NCI-H187 (cell line): ENCODE measurements at places on chromosomes 6 and 20.

- DNase-seq = no peak
These were observed 10.8 kb downstream of the APMAP start for GRCh38 chr20:24981790-24982189.

- no peak for DNase-seq
These were observed 23.9 kb upstream of the NAA20 start for GRCh38 chr20:19992996-19993908.

GRCh38 chr6:87724983-87725811 lies 23.2 kb upstream of the AKIRIN2 start:
- no peak for DNase-seq

DNA sequence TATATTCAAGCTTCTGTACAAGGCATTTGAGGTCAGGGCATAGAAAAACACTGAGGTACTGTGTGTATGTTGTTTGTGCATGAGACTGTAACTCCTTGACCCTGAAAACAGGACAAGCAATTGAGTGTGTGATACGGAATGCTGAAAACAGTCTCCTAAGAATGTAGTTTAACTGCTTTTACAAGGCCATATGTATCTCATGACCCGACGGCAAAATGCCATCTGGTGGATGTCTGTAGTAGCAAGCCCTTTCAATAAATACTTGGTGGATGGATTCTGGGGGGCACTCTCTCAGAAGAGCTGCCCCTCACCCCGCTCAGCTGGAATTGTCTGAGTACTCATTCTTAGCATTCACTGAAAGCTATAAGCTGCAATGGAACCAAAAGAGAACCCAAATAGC lies 69.3 kb upstream of the EYS start:
- DNase-seq = no peak

- DNase-seq = peak; percentile 13
These were observed 394.3 kb upstream of the SOX4 start for GRCh38 chr6:21199262-21199661.

GRCh38 chr20:50001784-50002311 lies 19.1 kb downstream of the SNAI1 start:
- DNase-seq = no peak

DNA sequence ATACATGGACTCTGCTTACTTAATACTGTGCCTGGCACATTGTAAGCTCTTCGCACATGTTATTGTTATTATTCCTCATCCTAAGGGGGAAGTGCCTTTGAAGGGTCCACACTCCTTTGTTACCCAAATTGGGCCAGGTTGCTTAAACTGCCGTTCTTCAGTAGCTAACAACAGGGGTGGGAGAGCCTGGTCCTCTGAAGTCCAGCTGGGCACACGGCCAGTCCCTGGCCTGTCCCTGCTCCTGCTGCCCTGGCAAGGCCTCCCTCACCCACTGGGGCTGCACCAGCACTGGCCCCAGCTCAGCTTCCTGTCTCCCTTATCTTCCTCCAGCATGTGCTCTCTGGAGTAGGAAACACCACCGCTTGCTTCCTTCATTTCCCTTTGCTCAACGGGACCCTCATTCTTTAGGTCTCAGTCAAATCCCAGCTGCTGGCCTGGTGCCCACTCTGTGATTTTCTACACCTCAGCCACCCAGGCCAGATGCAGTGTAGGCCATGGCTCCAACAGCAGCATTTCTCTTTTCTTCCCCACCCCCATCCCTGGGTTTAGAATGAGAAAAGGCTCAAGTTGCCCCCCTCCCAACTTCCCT lies 5.5 kb upstream of the PROCR start:
- DNase-seq = no peak

GRCh38 chr6:16810411-16810810 lies 49.2 kb upstream of the ATXN1 start:
- DNase-seq = no peak

DNA sequence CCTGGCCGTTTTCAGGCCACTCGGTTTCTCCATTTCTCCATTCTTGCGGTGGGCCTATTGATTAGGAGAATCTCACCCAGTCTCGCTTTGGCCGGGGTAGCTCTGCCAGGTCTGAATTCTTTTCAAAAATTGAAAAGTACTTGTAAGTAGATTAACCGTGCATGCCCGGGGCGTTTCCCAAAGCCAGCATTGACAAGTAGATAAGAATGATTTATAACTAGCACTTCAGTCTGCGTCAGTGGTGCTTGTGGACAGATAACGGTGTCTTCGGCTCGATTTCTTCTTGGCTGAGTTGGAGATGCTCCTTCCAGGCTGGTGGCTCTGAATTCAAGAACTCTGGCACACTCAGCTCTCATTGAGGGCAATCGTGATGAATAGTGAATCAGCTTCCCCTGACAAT lies 29.0 kb downstream of the SLC24A3 start:
- DNase-seq = no peak

GRCh38 chr20:20395903-20396568 lies 28.1 kb downstream of the INSM1 start:
- peak; percentile 54 for DNase-seq

DNA sequence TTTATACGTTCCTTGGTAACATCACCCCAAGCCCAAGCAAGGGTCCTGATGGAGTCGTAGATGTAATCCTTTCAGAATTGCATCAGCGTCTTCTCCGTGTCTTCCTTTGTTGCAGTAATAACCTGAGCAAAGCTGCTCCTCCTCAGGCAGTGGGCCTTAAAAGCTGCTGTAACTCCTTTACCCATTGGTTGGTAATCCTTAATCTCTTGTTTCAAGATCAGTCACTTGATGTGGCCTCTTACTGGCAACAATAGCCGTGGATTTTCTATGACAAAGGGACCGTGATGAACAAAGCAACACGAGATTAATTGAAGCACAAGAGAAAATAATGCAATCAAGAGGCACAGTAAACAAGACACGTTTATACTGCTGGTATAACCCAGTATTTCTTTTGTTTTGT lies 44.6 kb downstream of the ALDH5A1 start:
- no peak for DNase-seq

GRCh38 chr6:147749331-147749730 lies 240.8 kb downstream of the SAMD5 start:
- DNase-seq = no peak

DNA sequence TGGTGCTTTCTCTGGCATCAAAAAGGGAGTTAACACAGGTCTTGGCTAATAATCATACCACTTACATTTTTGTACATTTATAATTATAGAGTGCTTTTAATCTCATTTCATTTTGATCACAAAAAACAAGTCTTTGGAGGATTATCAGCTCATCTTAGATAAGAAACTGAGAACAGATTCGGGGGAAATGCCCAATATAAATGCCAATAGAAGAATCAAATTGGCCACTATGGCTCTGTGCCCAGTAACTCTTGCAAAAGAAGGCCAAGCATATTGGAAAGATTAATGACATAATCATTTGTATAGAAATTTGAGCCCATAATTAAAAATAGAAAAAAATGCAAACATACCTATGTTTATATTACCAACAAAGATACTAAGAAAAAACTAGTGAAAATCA lies 42.5 kb downstream of the IPCEF1 start:
- DNase-seq = no peak

DNA sequence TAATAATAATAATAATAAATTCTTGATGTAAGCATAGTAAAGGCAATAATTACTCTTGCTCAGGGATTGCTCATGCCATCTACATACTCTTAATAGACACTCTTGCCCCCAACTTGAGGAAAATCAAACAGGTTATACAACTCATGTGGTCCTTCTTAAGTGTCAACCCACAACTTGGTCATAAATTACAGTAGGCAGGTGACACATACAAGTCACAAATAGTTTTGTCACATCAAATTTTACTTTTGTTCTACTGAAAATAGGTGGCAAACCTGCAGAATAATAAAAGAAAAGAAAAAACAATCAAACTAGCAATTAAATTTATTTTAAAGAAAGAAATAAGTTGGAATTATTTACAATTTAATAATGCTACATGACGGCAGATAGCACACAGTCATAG lies 1.6 kb downstream of the ME1 start:
- DNase-seq = no peak

GRCh38 chr6:170440437-170440836 lies 112.7 kb downstream of the PSMB1 start:
- no peak for DNase-seq

DNA sequence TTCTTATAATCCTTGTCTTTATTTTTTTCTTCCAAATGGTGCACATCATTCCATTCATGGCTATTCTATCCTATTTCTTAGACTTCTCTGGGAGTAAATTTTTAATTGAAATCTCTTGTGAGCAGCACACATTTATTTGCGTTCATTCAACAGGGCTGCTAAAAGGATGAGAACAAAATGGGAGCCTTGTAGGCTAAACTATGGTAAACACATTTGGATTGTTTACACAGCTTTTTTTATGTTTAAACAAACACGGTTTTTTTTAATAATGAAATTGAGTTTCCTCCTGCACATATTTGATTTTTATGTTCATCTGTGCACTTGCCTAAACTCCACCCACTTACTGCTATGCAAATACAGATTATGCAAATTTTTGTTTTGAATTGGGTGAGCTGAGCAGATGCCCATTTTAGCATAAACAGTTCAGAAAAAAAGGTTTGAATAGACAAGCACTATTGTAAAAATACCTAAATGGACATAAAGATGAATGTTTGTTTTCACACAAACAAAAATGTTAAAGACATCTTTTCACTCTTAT lies 92.0 kb downstream of the OLIG3 start:
- no peak for DNase-seq

GRCh38 chr20:58213716-58214115 lies 14.7 kb downstream of the ANKRD60 start:
- DNase-seq = no peak

- DNase-seq = peak; percentile 70
These were observed 47.7 kb upstream of the PLCB4 start for GRCh38 chr20:9021216-9021615.

- DNase-seq = no peak
These were observed 31.5 kb upstream of the MICB start for GRCh38 chr6:31466466-31466865.

DNA sequence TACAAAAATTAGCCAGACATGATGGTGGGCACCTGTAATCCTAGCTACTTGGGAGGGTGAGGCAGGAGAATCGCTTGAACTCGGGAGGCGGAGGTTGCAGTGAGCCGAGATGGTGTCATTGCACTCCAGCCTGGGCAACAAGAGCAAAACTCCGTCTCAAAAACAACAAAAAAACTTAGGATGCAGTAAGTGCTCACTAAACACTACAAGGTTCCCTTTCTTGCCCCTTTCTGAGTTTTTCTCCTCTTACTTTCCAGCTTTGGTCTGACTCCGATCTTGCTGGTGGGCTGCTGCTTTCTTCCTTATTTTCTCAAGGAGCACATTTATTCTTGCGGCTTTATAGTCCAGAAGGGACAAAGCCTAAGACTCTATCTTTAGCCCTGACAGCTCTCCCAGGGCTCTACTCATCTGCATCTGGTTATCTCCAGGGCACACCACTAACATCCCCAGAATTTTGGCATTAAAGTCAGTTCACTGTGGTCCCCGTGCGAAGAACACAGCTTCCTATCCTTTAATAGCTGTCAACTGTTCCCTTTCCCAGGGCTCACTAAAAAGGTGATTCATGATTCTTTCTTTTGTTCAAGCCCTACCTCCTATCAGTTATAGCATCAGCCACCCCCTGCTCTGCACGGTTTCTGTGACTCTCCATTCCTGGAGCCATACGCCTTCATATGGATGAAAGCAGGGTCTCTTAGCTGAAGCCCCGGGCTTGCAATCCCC lies 17.1 kb upstream of the RPN2 start:
- DNase-seq = no peak

- DNase-seq = no peak
These were observed 67.5 kb upstream of the COL21A1 start for GRCh38 chr6:56314683-56315523.

- no peak for DNase-seq
These were observed 38.7 kb downstream of the SPDEF start for GRCh38 chr6:34517461-34517881.

- DNase-seq = no peak
These were observed 4.4 kb downstream of the ZKSCAN3 start for GRCh38 chr6:28353981-28354676.

- no peak for DNase-seq
These were observed 16.9 kb upstream of the HBS1L start for GRCh38 chr6:135071541-135071940.

GRCh38 chr6:87827346-87827745 lies 125.3 kb upstream of the AKIRIN2 start:
- DNase-seq = no peak

- no peak for DNase-seq
These were observed 181.5 kb upstream of the TCF21 start for GRCh38 chr6:133707456-133707855.

DNA sequence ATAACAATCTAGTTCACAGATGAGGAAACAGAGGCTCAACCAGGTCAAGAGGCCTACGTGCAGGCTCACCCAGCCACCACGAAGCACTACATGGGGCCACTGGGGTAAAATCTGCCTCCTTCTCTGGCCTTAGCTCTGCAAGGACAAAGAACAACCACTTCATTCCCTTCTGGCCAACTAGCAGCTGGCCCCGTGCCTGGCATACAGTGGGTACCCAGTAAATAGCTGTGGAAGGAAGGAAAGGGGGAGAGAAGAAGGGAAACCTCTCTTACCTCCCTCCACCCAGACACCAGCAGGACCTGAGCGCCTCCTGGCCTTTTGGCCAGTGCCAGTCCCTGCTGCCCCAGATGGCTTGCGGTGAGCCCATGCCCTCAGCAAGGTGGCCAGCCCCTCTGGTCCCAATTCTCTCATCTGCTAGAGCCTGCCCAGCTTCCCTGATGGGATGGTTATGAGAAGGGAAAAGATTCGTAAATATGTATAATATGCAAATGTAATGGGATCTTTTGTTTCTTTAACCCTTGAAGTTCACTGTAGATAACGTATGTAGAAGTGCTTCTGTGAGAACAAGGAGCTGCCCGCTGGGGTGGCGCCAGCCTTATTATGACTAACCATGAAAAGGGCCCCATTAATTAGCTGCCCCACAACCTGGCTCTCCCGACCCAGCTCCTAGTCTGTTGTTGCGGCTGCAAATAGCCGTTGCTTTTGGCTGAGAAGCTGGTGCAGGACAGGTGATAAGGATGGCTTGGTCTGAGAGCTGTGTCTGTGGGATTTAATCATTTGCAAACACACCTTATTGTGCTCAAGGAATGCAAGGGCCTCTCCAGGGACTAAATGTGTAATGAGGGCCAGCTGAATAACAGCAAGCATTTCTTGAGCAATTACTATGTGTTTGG lies 62.0 kb downstream of the DLGAP4 start:
- DNase-seq = no peak

DNA sequence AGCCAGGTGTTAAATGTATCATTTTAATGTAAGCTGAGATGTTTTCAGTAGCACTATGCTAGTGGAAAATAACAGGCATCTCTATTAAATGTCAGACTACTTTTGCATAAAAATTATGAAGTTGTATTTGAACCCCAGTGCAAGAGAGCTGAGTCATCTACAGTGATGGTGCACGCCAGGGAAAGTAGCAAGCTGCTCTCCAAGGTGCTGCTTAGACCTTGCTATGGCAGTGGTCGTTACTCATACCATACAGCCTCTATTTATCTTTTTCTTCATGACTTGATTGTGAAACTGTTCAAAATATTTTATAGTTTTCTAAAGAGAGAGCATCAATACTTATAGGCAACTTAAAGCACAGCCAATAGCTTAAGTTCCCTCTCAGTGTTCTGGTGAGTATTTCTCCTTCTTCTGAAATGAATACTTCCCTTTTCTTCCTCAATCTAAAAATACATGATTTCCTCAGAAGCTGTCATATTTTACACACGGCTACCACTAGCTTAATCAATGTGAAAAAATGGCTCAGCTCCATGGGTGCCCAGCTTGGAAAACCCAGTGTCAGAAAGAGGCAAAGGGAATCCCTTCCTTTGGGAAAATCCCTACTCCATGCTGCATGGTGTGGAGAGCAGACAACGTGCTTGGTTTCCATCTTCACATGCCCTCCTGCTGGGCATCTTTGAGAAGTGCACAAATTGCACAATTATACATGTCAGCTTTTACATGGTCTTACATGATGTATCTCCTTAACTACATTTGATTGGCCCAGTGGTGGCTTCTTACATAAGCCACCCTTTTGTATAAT lies 105.6 kb downstream of the ELOVL4 start:
- no peak for DNase-seq
